Activated CD4-positive, alpha-beta T cell treated with anti-CD3 and anti-CD28 coated beads, Interleukin-2, amount 50 U/mL, for 1 hour (primary cell): ENCODE measurements at places on chromosomes 7 and 10.

- DNase-seq = no peak
These were observed 146.6 kb downstream of the ATRNL1 start for GRCh38 chr10:115239761-115240160.

DNA sequence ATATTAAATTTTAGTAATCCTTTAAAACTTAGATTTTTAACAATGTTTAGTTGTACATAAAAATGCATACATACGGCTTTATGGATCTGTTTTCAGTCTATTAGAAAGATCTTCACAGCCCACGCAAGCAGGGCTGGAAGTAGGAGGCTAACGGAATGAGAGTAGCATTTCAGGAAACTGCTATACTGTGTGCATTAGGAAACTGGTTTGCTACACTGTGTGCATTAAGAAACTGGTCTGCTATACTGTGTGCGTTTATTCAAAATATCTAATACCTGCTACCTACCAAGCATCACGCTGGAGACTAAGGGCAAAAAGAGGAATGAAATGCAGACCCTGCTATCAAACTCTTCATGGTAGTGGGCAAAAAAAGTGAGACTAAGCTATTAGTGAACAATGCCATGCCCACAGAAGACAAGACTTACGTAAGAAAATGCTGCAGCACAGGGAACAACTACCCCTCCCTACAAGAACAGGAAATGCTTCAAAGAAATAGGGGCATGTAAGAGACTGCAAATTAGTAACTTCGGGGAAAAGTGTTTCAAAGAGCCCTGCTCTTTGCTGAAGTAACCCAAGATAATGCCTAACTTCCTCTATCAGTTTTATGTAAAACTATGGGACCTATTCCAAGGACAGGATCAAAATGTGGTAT lies 11.3 kb downstream of the RAB11FIP2 start:
- DNase-seq = no peak

GRCh38 chr10:78205457-78206016 lies 171.9 kb downstream of the RPS24 start:
- no peak for DNase-seq

DNA sequence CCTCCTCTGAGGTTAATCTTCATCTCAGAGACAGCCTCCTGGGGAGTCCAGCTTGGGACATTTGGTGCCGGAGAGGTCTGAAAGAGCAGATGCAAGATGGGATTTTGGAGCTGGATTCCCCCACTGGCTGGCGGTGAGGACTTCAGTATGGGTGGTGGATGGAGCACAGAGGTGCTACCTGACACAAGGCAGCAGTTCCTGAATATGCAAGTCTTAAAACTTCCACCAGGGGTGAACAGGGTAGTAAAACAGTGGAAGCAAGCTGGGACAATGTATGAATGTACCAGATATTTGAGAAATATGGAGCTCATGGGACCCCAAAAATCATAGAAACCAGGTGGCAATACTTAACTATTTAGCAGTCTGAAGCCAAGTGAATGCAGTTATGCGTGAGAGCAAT lies 4.8 kb upstream of the TAF3 start:
- DNase-seq = no peak

GRCh38 chr7:103989785-103990767 lies 618 bp upstream of the RELN start:
- no peak for DNase-seq

DNA sequence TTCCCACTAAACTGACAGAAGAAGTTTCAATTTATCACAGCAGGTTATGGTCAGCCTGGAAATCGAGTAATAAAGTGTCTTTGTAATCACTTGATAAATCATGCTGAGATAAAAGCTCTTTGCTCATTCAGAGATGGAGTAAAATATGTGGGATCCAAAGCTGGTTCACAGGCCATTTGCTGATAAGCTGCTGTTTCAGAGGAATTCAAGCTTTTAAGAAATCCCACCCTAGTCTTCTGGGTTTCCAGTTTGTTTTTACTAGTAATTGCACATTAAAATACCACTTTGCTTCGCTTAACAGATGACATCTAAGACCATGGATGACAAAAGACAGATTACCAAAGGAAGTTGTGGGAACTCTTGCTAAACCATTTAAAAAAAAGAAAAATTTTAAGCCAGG lies 37.4 kb upstream of the CDK6 start:
- no peak for DNase-seq
